ENCODE measurements at places on chromosomes 1 and 21. TPM values are rescaled to one million over a fixed set of nuclear protein-coding genes. Genes with fewer than 3 reads are reported as not detected.
A peak's percentile ranks its signal among the peaks of the same experiment; 100 is the strongest.

DNA sequence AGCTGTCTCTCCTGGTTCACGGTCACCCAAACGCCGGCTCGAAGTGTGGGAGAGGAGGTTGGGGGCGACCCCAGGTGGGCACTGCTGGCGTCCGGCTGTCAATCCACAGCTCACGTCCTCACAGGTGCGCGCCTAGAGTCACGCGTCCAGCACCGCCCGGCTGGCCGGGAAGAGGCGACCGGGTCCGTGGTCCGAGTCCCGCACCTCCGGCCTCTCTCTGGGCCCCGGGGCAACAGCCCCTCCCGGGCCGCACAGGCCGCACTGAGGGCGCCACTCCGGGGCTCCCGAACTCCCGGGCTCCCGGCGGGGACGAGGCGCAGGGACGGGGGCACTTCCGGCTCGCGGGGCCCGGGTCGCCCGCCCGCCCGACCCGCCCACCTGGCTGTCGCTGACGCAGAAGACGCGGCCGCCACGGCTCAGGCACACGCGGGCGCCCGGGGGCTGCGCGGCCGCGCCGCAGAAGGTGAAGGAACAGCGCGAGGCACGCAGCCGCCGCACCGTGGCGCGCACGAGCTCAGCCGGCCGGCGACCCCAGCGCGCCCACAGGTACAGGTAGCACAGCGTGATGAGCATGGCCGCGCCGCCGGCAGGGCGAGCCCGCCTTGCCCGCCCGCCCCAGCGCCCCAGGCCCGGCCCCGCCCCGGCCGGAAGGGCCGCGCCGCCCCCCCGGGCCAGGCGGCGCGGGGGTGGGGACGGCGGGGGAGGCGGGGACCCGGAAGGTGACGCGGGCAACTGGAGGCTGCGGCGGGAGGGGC lies at the start of gene HLCS:
TSS of gene HLCS (minus strand) at position 604 of the 755 bp plus-strand sequence. CDS start at position 573, 31 bp downstream.
- peak; percentile 88 for DNase-seq

The NPL gene
- total RNA-seq: 2.8 TPM

The KHDC4 gene
- 58.2 TPM for total RNA-seq

The GCSAML gene
- 3.8 TPM for total RNA-seq

DNA sequence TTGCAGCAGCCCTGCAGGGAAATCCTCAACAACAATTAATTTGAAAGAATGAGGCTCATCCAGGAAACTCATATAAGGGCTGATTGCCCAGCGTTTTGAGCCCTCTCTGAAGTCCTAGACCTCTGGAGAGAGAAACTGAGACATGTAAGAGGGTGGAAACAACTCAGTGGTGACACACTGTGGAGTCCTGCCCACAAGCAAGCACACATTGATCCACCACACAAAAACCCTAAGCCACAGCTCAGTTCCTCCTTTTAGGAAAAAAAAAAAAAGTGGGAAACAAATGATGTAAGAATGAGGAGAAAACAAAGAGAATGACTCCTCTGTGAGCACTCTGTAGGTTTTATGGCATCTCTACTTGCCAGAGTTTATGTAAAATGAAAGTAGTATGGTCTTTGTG lies 22.9 kb upstream of the PLA2G5 start:
- no peak for DNase-seq

DNA sequence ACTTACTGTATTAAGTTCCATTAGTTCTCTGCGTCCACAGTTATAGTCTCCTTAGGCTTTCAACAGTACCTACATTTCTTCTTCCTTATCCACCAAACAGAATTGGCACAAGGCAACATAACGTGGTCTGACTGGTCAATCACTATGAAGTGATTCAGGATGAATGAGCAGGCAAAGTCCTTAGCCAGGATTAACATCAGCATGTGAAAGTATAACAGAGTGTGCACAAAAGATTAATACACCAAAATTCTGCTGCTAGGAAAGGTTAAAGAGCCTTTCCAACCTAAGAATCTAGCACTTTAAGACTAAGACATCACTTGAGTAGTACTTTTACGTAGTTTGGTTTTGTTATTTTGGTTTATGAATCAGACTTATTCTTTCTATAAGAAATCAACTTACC lies 15.8 kb downstream of the DEPDC1 start:
- no peak for DNase-seq

The SLC30A10 gene
- total RNA-seq: not detected

GRCh38 chr1:237568955-237569354 lies 321.8 kb downstream of the ZP4 start:
- no peak for DNase-seq

DNA sequence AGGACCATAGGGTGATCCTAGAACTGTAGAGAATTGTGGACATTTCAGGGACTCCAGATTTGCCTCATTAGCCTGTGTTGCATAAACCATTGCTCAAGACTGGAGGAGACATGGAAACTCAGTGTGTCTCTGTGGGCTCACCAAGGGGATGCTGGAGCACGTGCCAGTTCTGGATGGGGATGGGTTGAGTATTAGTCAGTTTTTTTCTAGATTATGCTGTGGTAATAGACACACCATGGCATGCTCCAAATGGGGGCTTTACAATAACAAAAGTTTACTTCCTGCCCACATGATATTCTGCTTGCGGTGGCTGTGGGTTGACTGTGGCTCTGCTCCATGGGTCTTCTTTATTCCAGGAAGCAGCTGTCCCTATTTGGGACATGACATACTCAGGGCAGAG lies 125.4 kb downstream of the FOXD2 start:
- DNase-seq: no peak

- DNase-seq: no peak
Measured at GRCh38 chr1:112696578-112697314, 10.2 kb downstream of the RHOC start.

- DNase-seq: peak; percentile 58
Measured at GRCh38 chr1:4655674-4656532, 1.5 kb downstream of the AJAP1 start.

GRCh38 chr1:184296466-184297243 lies 90.2 kb upstream of the C1orf21 start:
- peak; percentile 86 for DNase-seq

The AIRE gene
- not detected for total RNA-seq

DNA sequence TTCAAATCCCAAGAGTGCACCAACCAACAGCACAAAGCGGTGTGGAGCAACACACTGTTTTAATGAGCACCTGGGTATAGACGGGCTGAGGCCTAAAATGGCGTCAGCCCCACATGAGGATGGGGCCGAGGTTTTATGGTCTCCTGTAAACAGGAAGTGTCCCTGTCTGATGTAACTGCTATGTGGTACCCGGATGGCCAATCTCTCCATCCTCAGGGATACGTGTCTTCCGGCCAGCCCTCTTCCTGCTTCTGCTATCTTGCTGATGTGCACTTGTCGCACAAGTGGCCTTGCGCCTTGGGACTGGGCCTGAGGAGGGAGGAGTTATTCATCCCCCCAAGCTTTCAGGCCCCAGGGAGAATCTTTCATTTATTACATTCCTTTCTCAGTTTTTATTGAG lies 73.5 kb downstream of the CNST start:
- no peak for DNase-seq

- DNase-seq: no peak
Measured at GRCh38 chr21:32173121-32173724, 105.6 kb downstream of the MIS18A start.

DNA sequence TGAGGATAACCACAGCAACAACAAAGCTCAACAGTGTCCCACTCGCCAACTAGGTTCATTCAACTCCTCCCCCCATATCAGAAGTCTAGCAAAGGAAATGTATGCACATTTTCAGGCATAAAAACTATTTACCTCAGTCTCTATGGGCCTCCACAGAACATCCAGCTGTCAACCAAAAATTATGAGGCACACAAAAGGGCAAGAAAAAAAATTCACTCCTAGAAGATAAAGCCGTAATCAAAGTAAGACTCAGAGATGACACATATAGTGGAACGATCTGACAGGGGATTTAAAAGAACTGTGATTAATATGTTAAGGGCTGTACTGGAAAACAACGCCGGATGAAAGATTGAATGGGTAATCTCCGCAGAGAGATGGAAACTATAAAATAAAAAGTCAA lies 158.7 kb downstream of the NTPCR start:
- DNase-seq: no peak

DNA sequence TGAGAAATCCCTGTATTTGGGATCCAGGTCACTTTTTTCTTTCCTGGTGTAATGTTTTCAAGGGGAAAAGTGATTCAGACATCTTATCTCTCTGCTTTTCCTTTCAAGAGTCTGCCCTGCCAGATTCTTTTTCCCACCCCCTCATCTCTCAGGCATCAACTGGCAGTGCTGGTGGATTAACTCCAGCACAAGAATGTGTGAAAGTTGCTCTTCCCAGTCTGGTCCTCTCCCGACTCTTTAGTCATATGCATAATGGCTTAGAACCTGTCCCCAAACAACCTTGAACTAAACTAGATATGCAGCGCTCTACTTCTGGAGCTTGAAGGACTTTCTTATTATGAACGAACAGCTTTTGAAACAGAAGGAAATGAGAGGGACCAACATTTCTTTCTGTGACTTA lies 88.5 kb downstream of the SLC44A5 start:
- no peak for DNase-seq

The UBE2U gene
- not detected for total RNA-seq

GRCh38 chr1:53862507-53862906 lies 24.4 kb upstream of the NDC1 start:
- no peak for DNase-seq

DNA sequence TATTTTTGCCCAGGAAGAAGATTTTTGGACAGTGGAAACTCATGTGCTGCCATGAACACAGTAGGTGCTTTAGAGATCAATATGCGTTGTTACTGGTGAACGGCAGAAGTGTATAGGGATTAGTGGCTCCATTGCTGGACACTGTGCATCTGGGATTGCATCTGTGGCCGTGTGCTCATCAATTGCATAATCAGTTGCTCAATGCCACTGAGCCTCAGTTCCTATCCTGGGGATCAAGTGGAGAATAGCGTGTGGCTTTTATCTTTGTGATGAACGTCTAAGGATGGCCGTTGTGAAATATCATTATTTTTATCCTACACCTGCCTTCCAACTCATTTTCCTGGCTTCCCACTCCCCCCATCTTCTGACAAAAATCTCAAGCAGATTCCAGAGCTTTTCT lies 5.4 kb downstream of the TNN start:
- DNase-seq: no peak

The TMOD4 gene
- total RNA-seq: not detected

GRCh38 chr1:157988002-157988401 lies 5.4 kb upstream of the KIRREL1 start:
- DNase-seq: no peak

The PGLYRP3 gene
- total RNA-seq: not detected

DNA sequence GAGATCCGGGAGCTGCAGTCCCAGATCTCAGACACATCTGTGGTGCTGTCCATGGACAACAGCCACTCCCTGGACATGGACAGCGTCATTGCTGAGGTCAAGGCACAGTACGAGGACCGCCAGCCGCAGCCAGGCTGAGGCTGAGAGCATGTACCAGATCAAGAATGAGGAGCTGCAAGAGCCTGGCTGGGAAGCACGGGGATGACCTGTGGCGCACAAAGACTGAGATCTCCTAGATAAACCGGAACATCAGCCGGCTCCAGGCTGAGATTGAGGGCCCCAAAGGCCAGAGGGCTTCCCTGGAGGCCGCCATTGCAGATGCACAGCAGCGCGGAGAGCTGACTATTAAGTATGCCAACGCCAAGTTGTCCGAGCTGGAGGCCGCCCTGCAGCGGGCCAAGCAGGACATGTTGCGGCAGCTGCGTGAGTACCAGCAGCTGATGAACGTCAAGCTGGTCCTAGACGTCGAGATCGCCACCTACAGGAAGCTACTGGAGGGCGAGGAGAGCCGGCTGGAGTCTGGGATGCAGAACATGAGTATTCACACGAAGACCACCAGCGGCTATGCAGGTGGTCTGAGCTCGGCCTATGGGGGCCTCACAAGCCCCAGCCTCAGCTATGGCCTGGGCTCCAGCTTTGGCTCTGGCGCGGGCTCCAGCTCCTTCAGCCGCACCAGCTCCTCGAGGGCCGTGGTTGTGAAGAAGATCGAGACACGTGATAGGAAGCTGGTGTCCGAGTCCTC lies 25.5 kb downstream of the ETV3L start:
- peak; percentile 66 for DNase-seq

GRCh38 chr1:214602764-214603657 lies at the start of gene CENPF:
Gene CENPF, plus strand, starts transcription at chr1:214603195. Its CDS starts 10,560 bp downstream, at chr1:214613755.
- DNase-seq: peak; percentile 99

DNA sequence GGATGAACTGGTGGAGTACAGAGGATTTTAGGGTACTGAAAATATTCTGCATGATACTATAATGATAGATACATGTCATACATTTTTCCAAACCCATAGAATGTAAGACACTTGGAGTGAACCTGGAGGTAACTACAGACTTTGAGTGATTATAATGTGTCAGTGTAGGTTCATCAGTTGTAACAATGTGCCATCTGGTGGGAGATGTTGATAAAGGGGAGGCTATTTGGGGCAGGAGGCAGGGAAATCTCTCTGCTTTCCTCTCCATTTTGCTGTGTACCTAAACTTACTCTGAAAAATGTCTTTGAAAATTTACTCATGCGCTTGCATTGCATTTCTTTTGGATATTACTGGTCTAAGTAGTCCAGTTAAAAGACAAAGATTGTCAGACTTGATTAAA lies 35.2 kb downstream of the PTBP2 start:
- DNase-seq: no peak

- no peak for DNase-seq
Measured at GRCh38 chr1:167022384-167022783, 33.3 kb downstream of the MAEL start.

The SUSD4 gene
- 29.0 TPM for total RNA-seq

DNA sequence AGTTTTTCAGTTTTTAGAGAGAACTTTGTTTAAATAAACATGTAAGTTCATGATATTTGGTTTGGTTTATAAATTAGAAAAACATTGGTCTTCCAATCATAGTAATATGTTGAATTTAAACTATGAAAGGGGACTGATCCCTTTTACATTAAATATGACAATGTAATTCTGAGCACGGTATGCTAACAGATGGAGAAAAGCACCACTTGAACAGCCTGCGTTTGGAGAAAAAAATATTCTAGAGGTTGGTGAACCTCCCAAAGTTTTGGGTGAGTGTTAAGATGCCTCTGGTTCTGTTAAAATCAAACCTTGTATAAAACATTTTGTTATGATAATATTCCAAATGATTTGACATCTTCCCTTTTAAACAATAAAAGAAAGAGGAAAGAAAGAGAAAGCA lies 123.9 kb downstream of the SDCCAG8 start:
- no peak for DNase-seq

DNA sequence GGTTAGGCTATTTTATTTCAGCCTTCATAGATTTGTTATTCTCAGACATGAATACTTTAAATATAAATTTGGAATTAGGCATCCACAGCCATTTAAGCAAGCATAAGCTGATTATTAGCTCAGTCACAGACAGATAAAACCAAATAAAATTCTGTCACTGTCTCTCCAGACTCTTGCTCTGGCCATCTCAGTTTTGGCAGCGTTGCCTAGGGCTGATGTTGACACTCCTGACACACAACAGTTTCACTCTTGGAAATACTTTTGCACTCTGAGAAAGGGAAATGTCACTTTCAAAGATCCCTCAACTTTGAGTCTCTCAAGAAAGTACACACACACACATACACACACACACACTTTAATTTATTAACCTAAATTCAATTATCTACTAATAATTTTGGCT lies 372.7 kb downstream of the BRINP3 start:
- DNase-seq: no peak
